ENCODE measurements at places on chromosomes 4 and X.

GRCh38 chr4:152558396-152558795, 22.5 kb upstream of the FBXW7 start:
- DNase-seq: no peak

DNA sequence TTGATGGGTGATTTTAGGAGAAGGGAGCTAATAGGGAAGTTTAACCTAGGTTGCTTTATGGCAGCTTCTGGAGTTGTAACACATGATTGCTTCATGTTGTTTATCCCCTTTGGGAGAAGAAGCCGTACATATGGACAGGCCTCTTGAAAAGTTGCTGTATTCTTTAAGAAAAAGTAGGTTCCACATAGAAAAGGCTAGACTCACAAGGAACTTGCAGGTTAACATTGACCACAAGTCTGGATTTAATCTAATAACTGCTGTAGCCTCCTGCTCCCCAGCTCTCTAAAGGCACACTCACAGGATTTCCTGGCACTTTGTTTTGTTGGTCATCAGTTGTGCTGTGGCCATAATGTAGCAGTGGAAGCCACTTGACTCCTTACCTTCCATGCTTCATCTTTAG, 19.7 kb downstream of the FNIP2 start:
- DNase-seq: no peak

DNA sequence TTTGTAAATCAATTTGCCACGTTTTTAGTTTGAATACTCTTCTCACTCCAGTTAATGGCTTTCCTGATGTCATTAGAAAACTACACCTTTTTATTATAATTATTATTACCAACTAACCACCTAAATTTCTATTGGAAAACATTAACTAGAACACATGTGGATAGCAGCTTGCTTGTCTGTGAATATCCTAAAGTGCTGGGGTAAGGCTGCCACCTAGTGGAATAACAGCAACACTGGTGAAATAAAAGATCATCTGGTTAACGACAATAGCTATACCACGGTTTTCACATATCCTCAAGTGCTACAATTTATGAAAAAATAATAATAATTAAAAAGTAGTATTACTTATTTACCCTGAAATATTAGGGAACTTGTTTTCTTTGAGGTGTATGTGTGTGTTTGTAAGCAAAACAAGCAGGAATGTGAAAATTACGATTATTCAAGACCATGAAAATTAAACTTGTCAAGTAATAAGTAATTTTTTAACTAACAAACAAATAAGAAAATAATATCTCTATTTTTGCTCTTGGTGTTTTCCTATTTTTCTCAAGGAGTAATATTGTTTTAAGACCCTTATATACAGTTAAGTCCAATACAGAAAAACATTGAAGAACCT, 130.1 kb upstream of the TECRL start:
- DNase-seq: peak; percentile 39

GRCh38 chr4:13966231-13967195, 339.0 kb upstream of the BOD1L1 start:
- no peak for DNase-seq

GRCh38 chr4:64969081-64969480, 559.8 kb upstream of the TECRL start:
- DNase-seq: no peak

- no peak for DNase-seq
Observed at GRCh38 chr4:109803924-109804571, 2.2 kb upstream of the CFI start.

Measured in bone marrow (tissue), 2 donors.